T-helper 1 cell (primary cell): ENCODE measurements at places on chromosomes 2 and 18.

DNA sequence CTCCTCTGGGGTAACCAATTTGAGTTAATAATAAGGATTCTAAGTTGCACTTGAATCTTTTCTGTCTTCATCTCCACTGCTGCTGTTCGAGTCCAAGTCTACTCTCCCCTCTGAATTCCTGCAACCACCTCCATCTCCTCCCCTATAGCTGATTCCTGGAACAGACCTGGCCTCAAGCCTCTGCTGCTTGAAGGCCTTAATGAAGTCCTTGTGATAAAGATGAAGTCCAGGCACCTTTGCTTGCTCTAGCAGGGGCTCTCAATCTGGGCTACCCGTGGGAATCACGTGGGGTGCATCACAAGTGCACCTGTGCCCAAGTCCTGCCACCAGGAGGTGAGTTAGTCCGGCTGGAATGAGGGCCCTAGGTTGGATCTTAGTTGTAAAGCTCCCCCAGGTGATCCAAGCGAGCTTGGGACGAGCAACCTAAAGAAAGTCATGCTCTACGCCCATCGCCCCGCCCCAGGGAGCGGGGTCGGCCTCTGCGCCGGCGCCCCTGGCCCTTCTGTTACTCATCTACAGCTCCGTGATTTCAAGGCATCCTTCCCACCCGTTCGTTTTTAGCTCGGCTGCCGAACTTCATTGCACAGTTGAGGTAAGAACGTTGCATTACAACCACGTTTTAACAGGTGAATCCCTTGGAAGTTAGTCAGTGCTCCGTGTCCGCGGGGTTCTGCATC lies 905 bp upstream of the IAH1 start:
- DNase-seq: peak; percentile 19

DNA sequence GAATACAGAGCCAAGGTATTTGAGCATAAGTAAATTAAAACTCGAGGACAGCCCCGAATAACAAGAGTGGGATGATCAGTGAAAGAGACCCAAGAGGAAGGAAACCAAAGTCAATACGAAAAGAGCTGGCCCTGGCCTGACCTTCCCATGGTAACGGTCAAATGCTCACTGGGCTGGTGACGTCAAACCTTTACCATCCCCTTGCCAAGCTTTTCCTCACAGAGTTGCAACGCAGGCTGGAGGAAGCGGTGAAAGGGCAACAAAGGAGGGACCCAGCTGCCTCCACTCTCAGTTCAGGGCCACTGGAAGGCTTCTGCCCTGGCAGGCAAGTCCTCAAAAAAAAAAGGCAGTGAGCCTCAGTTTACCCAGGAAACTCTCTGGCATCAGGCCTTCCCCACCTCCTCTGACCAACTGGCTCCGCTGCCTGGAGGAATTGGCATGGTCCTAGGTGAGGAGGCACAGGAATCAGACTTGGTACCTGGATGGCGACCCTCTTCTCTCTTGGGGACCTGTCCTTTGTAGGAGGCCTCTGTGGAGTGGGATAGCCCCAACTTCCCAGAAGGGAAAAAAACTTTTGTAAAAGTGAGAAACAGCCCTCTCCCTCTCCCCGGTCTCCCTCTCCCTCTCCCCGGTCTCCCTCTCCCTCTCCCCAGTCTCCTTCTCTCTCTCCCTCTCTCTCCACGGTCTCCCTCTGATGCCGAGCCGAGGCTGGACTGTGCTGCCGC lies 212.4 kb downstream of the ANAPC1 start:
- no peak for DNase-seq

- no peak for DNase-seq
These were observed at the start of gene MSGN1 for GRCh38 chr2:17816396-17817245. Gene MSGN1, plus strand, starts transcription at chr2:17816460. Its CDS starts 59 bp downstream, at chr2:17816519.

DNA sequence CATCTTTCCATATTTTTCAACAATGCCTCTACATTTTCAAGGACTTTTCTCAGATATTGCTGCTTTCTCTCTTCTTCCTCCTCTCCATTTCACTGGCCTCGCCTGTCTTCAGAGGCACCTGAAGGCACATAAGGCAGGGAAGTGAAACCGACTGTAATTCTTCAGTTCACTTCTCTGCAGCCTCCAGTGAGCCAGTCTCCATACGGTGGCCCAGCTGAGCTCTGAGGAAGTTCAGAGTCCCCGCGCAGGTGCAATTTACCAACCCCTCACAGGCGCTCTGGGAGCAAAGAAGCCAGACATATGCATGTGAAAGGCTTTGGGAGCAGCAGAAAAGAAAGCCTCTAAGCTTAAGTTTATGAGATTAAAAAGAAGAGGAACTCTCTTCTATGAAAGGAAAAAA lies 12.4 kb downstream of the KLHL14 start:
- no peak for DNase-seq

- no peak for DNase-seq
These were observed 10.4 kb downstream of the STK17B start for GRCh38 chr2:196160946-196161345.

GRCh38 chr18:34493566-34494358 lies 216.3 kb upstream of the DTNA start:
- DNase-seq: no peak

- DNase-seq: no peak
These were observed 58.1 kb downstream of the ABCG8 start for GRCh38 chr2:43896906-43897305.

DNA sequence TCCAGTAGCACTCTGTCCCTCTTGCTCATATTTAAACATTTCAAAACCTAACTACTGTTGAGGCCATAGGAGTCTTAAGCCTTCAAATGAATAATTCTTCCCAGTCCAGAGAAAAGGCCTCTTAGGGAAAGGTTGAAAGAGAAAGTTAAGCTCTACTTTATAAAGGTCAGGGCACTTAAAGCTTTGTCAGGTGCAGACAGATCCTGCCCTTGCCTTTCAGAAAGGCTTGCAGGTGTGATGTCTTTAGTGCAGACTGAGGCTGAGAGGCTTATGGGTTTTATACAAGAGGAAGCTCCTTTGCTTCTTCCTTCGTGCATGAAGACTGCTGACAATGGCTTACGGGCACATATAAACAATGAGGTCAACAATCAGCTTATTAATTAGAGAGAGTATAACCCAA lies 105.0 kb upstream of the LINC00305 start:
- DNase-seq: no peak

DNA sequence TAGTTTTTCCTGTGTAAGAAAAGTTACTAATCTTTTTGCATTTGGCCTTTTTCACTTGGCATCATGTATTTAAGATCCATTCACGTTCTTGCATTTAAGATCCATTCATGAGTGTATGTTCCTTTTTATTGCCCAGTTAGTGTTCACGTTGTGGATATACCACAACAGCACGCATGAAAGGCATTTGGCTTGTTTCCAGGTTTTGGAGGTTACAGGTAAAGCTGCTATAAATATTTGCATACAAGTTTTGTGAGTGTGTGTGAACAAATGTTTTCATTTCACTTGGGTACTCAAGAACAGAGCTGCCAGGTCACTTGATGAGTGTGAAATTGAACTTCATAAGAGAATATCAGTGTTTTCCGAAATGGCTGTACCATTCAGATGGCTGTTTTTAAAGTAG lies 121.2 kb downstream of the CCBE1 start:
- DNase-seq: no peak

GRCh38 chr2:147550995-147551731 lies 293.7 kb upstream of the ACVR2A start:
- no peak for DNase-seq

DNA sequence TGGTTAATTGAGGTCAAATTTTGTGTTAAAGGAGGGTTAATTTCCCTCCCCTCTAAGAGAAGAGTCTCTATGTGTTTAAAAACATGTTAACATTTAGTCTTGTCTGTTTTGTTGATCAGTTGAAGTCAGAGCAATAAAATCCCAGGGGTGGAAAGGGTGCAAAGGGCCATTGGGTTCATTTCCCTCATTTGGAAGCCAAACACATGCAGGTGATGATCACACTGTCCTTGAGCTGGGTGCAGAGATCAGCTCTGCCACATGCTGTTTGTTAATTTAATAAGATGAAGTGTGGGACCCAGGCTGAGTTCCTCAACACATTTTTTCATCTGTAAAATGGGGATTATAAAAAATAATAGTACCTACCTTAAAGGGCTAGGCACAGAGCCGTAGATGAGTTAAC lies 260.9 kb downstream of the LPIN1 start:
- DNase-seq: no peak

GRCh38 chr18:2706903-2707302 lies 51.4 kb downstream of the SMCHD1 start:
- DNase-seq: no peak

GRCh38 chr2:58308435-58308834 lies 67.3 kb upstream of the FANCL start:
- DNase-seq: no peak

GRCh38 chr2:146321175-146321574 lies 1523.7 kb upstream of the ACVR2A start:
- no peak for DNase-seq

- no peak for DNase-seq
These were observed 142.7 kb upstream of the KYNU start for GRCh38 chr2:142734770-142735169.

GRCh38 chr2:96316999-96317398 lies 8.1 kb upstream of the ITPRIPL1 start:
- DNase-seq: no peak

DNA sequence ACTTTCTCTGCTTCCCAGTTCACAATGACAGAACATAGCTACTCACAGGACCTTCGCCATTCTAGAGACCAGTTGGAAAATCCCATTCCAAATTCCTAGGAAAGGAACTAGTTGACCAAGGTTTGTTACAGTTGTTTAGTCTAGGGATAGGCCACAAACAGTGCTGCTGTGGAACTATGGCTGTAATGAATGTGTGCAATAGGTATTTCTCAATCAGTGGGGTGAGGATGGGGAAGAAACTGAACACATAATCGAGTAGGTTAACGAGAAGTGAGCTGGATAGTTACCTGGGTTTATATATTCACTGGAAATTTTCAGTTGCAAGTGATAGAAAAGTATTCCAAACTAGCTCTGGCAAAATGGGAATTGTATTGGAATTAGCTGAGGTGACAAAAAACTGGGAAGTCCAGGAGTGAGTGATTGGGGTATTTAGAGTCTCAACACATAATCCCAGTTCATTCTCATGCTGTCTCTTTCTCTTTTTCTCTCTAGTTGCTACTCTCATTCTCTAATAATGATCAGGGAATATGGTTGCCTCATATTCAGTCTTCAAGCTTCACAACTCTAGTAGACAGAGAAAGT lies 18.2 kb upstream of the HMSD start:
- no peak for DNase-seq

DNA sequence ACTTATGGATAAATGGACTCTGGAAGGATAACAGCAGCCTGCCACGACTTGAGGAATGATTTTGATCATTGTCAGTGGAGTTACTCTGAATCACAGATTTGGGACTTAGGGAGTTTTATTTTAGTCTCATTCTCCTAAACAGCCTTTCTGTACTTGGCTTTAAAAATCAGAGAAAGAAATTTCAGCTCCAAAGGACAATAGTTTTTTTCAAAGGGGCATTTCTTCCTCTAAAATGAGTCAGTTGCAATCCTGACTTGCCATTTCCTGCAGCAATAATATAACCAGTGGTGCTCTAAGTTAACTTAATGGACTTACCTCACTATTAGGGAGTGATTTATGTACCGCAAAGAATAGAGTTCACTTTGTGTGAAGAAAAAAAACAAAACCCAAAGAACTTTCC lies 35.1 kb upstream of the MTX2 start:
- no peak for DNase-seq

GRCh38 chr2:183530333-183530901 lies 406.2 kb downstream of the NUP35 start:
- DNase-seq: no peak

DNA sequence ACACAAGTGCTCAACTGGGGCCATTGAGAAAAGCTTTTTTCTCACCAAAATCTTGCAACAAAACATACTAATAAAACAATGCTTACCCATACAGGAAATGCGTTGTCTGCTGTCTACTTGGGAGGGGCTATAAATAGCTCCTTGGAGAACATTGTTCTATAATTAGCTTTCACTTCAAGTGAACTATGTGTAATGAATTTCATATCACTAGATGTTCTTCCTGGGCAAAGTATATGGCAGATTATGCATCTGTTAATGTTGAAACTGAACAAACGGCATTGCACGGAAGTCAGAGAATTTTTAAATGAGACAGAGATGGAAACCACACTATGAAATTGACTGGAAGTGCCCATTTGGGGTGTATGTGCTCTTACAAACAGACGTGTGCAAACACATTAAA lies 6.4 kb upstream of the NPAS2 start:
- DNase-seq: peak; percentile 18

- no peak for DNase-seq
These were observed 5.4 kb downstream of the PDK1 start for GRCh38 chr2:172561270-172561669.

DNA sequence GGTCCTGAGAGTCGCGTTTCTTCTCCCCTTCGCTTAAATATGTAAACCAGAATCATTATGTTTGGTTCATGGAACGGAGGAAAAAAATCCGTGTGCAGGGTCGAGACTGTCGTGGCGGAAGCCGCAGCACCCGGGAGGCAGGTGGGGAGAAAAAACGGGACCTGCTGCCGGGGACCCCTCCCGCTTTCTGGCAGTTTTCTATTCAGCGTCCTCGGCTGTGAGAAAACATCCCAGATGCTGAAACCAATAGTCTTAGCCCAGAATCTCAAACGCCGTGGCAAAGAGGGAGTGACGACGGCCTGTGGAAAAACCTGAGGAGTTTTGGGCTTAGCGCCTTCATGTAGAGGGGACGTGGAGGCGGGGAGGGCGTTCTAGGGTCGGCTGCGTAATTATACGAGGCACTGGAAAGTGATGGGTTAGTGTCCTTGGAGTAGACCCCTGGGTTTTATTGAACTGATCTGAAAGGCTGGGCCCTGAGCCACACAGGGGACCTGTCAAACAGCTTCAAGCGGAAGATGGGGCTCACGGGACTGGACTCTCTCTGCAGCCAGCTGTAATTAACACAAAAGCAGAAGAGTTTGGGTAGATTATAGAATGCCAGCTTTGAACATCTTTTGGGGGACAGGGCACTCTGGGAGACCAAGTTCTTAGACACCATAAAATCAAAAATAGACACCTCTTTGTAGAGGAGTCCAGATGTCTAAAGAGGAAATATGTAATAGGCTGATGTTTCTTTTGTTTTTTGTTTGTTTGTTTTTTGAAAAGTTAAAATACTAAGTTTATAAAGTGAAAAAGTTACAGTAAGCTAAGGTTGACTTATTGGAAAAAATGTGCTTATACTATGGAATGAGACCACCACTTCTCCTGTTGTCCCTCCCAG lies 834 bp upstream of the BUB1 start:
- DNase-seq: no peak

DNA sequence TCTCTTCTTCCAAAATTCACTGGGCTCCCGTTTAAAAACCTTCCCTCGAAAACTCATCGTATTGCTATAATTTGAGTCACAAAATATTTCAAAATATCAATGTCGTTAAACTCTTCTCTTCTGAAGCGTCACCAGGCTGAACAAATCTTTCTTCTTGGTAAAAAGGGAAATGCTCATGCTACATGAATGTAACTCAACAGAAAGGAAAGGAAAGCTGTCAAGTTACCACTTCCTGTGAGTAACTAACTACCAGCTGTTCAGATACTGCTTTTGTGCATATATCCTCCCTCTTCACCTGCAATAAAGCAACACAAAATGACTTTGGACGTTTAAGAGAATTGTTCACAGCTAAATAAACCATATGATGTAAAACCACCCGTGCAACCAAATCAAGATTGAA lies 95.4 kb downstream of the DOCK10 start:
- no peak for DNase-seq
